ENCODE measurements at places on chromosomes 11 and 22. TPM values are rescaled to one million over a fixed set of nuclear protein-coding genes. Genes with fewer than 3 reads are reported as not detected.

FOLH1 gene
- total RNA-seq, result not detected

GRIK4 gene
- total RNA-seq, result 0.06 TPM

C11orf21 gene
- total RNA-seq, result not detected

HOATZ gene
- total RNA-seq, result not detected

RCE1 gene
- 41.7 TPM for total RNA-seq

GRCh38 chr11:69078930-69079605 lies 30.3 kb downstream of the TPCN2 start:
- no peak for DNase-seq

- no peak for DNase-seq
Observed at GRCh38 chr22:22814666-22815396, 72.8 kb upstream of the IGLL5 start.

GRCh38 chr11:114039551-114039950 lies 20.0 kb upstream of the ZBTB16 start:
- no peak for DNase-seq

- DNase-seq, result no peak
Observed at GRCh38 chr11:86061483-86062205, 7.2 kb downstream of the PICALM start.

DNA sequence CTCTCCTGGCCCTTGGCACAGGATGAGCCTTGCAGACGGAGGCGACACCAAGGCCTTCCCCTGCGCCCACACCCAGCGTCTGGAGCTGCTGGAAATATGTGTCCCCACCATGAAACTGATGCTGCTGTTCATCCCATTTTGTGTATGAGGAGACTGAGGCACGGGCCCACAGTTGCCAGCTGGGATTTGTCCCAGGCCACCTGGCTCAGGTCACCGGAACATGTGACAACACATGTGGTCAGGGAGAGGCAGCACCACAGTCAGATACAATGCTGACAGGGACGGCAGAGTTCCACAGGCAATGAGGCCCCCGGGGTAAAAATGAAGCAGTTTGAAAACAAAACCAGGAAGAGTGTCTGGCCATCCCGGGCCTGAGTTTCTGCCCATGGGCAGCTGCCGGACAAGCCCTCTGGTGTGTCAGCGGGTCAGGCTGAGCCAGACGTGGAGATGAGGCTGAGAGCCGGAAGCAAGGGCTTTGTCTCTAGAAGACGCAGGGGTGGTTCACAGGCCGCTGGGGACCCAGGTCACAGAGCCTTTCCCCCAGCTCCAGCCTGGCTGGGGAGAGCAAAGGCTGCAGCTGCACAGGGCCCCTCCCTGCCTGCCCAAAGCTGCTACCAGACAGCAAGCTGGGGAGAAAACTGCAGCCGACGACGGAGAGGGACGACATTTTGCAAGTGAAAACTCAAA lies 80.7 kb downstream of the CDKN1C start:
- no peak for DNase-seq
